Vein endothelial cell (primary cell): ENCODE measurements at places on chromosomes 4 and X. TPM values are rescaled to one million over a fixed set of nuclear protein-coding genes. Genes with fewer than 3 reads are reported as not detected.

The TMEM47 gene
- total RNA-seq, result 43.4 and 58.8 TPM in 2 replicates

The C1QTNF7 gene
- total RNA-seq, result not detected in 2 replicates

The UCP1 gene
- not detected in 2 replicates for total RNA-seq

The UGT2A3 gene
- total RNA-seq, result not detected in 2 replicates

The SPANXN4 gene
- not detected in 2 replicates for total RNA-seq

The RASGEF1B gene
- 0.29 and 0.33 TPM in 2 replicates for total RNA-seq

The SMIM10L2A gene
- 1.3 TPM in 2 replicates for total RNA-seq

The HEPH gene
- total RNA-seq, result 0.48 and 1.3 TPM in 2 replicates

The NWD2 gene
- total RNA-seq, result not detected in 2 replicates

The MAGEA12 gene
- total RNA-seq, result not detected in 2 replicates

The AFF2 gene
- total RNA-seq, result under 0.01 and 1.1 TPM in 2 replicates

The PABPC1L2B gene
- not detected in 2 replicates for total RNA-seq

The LONRF3 gene
- total RNA-seq, result 11.3 and 15.7 TPM in 2 replicates

The SMIM43 gene
- total RNA-seq, result 0.38 and 1.3 TPM in 2 replicates

The PDLIM3 gene
- total RNA-seq, result 18.2 and 42.5 TPM in 2 replicates

The BMP3 gene
- not detected in 2 replicates for total RNA-seq

The HSFX3 gene
- total RNA-seq, result not detected in 2 replicates

The EXOC1L gene
- total RNA-seq, result not detected in 2 replicates

The PRRG1 gene
- 56.8 and 72.2 TPM in 2 replicates for total RNA-seq

The EPGN gene
- total RNA-seq, result 0.29 and 0.65 TPM in 2 replicates

The NOX1 gene
- total RNA-seq, result not detected in 2 replicates

The ENPEP gene
- total RNA-seq, result 0.33 TPM in 1 of 2 replicates, not detected in the other

The INPP4B gene
- total RNA-seq, result 8.5 and 10.2 TPM in 2 replicates

The POU4F2 gene
- not detected in 2 replicates for total RNA-seq

The FREM3 gene
- total RNA-seq, result under 0.01 and 0.19 TPM in 2 replicates

The PAK3 gene
- total RNA-seq, result 0.29 and 0.33 TPM in 2 replicates

The GPR119 gene
- total RNA-seq, result not detected in 2 replicates

The UGT8 gene
- not detected in 2 replicates for total RNA-seq

The TMEM271 gene
- not detected in 2 replicates for total RNA-seq

The IL1RAPL1 gene
- total RNA-seq, result 0.29 and 0.65 TPM in 2 replicates

The CYLC1 gene
- total RNA-seq, result not detected in 2 replicates
